ENCODE measurements at places on chromosomes 5 and 9. TPM values are rescaled to one million over a fixed set of nuclear protein-coding genes. Genes with fewer than 3 reads are reported as not detected.

DNA sequence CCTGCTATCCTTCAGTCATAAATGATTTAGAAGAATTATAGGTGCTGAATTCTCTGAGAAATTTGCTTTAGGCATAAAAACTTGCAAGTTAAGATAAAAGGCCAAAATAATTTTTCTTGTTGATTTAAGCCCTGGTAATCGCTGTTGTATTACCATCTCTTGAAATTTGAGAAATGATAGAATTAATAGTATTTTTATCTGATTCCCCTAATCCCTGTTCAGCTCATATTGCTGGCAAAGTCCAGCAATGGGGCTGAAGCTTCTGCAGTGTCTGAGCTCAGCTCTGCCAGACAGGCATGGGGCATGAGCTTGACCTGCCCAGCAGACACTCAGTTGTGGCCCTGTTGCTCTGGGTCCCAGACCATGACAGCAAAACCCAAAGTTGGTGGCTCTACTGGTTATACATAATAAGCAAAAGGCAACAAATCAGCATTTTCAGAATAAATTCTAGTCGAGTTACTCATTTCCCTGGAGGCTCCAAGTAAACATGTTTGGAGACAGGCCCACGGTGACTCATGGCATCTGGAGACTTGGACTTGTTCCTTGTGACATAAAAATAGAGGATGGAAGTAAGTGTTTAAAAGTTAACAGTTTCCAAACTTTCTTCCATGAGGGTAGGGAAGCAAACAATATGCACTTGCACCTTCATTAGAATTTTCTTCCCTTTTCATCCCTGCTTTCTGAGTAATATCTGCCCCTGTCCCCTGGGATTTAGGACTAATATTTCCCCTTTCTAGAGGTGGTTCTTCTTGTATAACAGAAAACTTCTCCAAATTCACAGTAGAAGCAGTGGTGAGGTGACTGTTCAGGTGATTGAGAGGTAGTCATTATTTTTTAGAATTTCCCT, 60.2 kb upstream of the SLC2A8 start:
- DNase-seq, result no peak

DNA sequence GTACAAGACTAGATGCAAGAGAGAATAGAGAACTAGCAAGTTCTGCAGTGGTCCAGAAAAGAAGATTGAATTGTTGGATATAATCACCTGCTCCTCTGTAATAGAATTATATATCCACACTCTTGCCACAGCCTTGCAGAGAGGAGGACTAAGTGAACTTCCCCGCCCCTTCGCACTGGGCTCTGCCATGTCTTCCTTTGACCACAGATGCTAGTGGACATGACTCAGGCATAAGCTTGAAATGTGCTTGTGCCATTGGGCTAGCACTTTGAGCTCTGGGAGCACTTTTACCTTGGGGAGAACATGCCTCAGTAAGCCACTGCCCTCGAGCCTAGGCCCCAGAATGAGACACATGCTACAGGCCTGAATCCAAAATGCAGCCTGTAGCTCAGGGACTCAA, 113.5 kb upstream of the RASA1 start:
- no peak for DNase-seq

GRCh38 chr5:68285075-68285840, 69.7 kb downstream of the PIK3R1 start:
- DNase-seq, result no peak

- DNase-seq, result peak; percentile 83
Measured at GRCh38 chr5:16934123-16934522, 2.0 kb downstream of the MYO10 start.

- no peak for DNase-seq
Measured at GRCh38 chr9:91029650-91030361, 228.2 kb downstream of the SYK start.

DNA sequence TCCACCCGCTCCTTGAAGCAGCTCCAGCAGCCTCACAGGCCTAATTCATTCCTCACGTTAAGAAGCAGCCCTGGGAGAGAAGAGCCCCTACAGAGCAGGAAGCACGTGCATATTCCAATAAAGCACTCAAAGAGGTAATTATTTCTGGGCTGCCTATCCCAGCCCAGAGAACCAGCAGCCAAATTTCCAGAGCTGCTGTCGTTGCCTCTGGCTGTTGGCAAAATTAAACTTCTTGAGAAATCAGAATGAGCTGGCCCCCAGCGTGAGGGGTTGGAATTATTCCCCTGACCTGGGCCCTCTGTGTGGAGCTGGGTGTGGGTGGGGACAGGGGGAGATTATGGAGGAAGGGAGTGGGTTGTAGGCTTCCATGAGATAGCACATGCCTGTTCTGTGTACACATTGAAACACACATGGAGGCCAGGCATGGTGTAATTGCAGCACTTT, 86.8 kb upstream of the HSPA9 start:
- DNase-seq, result no peak

Gene KIAA0825
- 3.1 TPM for total RNA-seq

- no peak for DNase-seq
Measured at GRCh38 chr9:27565696-27566095, 7.6 kb downstream of the C9orf72 start.

DNA sequence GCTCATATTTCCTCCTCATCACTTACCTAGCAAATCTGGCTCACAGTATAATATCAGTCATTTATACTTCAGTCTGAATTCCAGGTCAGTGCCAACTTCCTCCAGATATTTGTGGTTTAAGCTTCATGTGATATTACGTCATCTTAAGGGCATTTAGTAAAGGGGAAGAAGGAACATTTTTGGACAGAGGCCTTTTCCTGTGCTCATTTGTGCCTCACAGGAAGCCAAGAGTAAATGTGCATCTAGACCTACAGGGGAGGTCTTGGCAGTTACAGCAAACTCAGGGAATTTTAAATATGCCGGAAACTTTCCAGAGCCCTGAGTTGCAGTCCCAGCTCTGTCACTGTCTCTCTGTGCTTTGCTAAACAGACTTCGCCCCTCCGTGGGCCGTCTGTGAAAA, 12.3 kb upstream of the KCNIP1 start:
- DNase-seq, result no peak

GRCh38 chr9:21906881-21907280, 87.3 kb downstream of the CDKN2A start:
- DNase-seq, result no peak

DNA sequence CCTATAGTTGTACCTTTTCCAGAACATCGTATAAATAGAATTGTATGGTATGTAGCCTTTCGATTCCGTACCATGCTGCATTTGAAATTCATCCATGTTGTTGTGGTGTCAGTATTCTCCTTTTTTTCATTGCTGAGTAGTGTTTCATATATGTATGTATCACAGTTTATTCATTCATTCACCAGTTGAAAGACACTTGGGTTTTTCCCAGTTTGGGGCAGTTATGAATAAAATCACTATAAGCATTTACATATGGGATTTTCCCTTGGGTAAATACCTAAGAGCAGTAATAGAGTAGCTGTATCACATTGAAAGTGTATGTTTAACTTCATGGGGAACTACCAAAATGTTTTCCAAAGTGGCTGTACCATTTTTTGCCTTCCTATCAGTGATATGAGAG, 16.1 kb upstream of the FKTN start:
- DNase-seq, result no peak

- no peak for DNase-seq
Measured at GRCh38 chr5:148735301-148735835, 81.0 kb upstream of the HTR4 start.

GRCh38 chr9:91718071-91718470, 232.0 kb downstream of the ROR2 start:
- no peak for DNase-seq

Gene PCDHB1
- not detected for total RNA-seq

GRCh38 chr5:14265570-14265969, 122.4 kb downstream of the TRIO start:
- DNase-seq, result no peak

Gene BTNL3
- 46.5 TPM for total RNA-seq

- no peak for DNase-seq
Measured at GRCh38 chr5:39257554-39257953, 38.2 kb upstream of the FYB1 start.

DNA sequence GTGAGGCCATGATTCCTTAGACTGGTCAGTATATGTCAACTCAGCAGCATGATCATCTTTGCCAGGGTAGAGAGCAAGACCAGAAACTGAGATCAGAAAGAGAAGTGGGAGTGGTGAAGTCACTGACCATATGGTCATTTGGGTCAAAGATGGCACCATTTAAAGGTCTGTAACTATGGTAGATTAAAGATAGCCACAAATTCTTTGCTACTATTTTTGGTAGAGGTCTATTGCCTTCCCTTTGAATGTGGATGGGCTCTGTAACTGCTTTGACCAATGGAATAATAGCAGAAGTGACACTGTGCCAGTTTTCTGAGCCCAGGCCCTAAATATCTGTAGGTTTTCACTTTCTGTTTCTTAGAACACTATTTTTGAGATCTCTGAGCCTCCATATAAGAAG, 117.6 kb downstream of the PCSK1 start:
- no peak for DNase-seq

DNA sequence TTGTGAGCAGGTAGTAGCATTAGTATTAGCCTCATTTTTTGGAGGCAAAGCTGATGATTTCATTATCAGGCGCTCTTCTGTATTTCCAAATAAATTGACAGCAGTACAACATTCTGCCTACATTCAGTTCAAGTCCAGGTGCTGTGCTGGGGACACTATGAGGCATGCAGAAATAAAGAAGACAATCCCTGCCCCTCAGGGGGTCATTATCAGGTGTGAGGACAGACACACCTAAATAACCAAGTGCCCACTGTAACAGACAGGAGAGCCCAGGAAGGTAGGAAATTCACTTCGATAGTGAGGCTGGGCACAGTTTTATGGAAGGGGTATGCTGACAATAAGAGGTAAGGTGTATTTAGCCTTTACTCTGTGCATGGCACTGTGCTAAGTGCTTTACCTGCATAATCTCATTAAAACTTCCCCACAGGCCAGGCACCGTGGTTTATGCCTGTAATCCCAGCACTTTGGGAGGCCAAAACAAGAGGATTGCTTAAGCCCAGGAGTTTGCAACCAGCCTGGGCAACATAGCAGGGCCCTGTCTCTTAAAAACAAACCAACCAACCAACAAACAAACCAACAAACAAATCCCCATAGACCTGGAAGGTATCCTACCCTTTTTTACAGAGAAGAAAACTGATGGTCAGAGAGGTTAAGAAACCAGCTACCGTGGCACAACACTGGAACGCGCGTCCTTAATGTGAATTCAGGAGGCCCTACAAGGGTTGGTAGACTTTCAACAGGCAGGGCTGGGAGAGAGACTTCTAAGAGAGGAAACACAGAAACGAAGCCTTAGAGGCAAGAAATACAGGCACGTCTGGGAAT, 17.5 kb upstream of the GPX3 start:
- no peak for DNase-seq

- DNase-seq, result no peak
Measured at GRCh38 chr9:80615964-80616363, 1044.2 kb downstream of the TLE4 start.

- no peak for DNase-seq
Measured at GRCh38 chr9:33263131-33264002, 1.1 kb downstream of the BAG1 start.

- no peak for DNase-seq
Measured at GRCh38 chr5:111961862-111962261, 204.9 kb upstream of the NREP start.

Gene MEIKIN
- total RNA-seq, result not detected

Gene SLIT3
- 4.2 TPM for total RNA-seq

Gene KIF4B
- total RNA-seq, result not detected

Gene GMCL2
- not detected for total RNA-seq

- no peak for DNase-seq
Measured at GRCh38 chr5:91584352-91584751, 201.2 kb upstream of the ARRDC3 start.

DNA sequence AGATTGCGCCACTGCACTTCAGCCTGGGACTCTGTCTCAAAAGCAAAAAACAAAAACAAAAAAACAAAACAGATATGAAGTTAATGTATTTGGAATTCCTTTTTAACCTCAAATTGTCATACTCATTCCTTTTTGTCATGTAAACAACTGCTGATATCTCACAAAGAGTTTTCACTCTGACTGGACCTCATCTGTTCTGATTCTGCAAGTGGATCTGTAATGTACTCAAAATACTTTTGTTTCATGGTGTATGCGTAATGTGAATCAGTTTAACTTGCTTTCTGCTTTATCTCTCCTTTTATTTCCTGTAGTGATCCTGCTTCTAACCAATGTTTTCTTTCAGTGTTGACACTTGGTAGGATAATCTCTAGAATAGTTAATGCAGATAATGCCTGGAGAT, 106.7 kb downstream of the FOCAD start:
- DNase-seq, result no peak

GRCh38 chr5:178427576-178428197, 162.5 kb downstream of the COL23A1 start:
- no peak for DNase-seq

- no peak for DNase-seq
Measured at GRCh38 chr9:13228431-13228830, 51.1 kb downstream of the MPDZ start.

- DNase-seq, result no peak
Measured at GRCh38 chr9:68694125-68694524, 10.9 kb upstream of the PIP5K1B start.

GRCh38 chr5:285991-286557, 14.6 kb downstream of the PDCD6 start:
- no peak for DNase-seq

- DNase-seq, result no peak
Measured at GRCh38 chr9:71740199-71740598, 28.1 kb downstream of the CEMIP2 start.

Gene ELL2
- total RNA-seq, result 31.7 TPM

- DNase-seq, result no peak
Measured at GRCh38 chr9:121206516-121207370, 5.1 kb upstream of the RAB14 start.

Gene MRNIP
- 38.3 TPM for total RNA-seq

DNA sequence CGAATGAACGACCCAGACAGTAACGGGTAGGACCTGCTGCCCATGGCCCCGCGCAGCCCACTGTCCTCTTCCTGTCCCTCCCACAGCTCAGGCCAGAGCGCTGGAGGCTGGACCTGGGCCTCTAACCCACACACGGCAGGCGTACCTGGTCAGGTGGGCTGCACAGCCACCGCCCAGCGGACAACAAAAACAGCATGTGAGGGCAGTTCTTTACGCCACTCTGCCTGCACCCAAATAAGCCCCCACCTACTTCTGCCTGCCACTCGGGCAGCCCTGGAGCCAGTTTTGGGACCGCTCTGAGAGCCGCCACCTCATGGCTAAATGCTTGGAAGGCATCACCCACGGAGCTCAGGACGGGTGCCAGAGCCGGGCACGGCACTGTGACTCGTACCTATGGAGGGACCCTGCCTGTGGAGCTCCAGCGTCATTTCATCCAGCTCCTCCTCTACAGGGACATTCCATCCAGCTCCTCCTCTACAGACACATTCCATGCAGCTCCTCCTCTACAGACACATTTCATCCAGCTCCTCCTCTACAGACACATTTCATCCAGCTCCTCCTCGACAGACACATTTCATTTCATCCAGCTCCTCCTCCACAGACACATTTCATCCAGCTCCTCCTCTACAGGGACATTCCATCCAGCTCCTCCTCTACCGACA, 18.9 kb downstream of the CLPTM1L start:
- DNase-seq, result no peak

Gene TEK
- 2.6 TPM for total RNA-seq

Measured in mucosa of descending colon (tissue), 3 donors.